ENCODE measurements at places on chromosomes 6 and 20.

GRCh38 chr20:8414586-8415274 is 282.7 kb downstream of the PLCB1 start:
- peaks cover 2% of the 10 kb centered on the region for H3K36me3 ChIP-seq
- H3K27me3 ChIP-seq = no peaks in the 10 kb centered on the region
- no peak overlapping the region for H3K4me3 ChIP-seq
- H3K27ac ChIP-seq = no peak overlapping the region
- H3K4me1 ChIP-seq = peaks cover 5% of the 10 kb centered on the region

DNA sequence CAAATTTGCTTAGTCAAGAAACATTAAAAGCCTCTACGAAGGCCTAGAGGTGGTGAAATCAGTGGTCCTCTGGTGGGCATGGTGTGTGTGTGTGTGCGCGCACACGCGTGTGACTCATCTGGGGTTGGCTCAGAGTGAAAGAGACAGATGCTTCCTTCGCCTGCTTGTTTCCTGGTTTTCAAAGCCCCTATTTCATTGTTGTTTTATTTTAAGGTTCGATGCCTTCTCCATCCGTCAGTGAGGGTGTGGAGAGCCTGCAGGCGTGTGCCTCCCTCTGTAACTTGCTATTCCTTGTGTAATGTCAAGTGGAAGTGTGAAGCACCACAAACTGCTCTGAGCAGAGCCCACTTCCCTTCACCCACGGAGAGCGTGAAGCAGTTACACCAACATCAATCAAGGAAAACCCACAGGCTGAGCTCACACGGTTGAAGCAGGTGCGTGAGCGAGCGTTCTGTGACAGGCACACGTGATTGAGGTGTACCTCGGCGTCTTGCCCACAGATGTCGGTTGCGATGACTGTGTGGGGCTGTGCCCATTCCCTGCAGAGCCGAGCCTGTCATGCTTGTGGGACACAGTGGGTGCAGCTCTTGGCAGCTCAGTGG is 233.9 kb downstream of the PRL start:
- no peaks in the 10 kb centered on the region for H3K36me3 ChIP-seq
- H3K4me1 ChIP-seq = no peaks in the 10 kb centered on the region
- no peak overlapping the region for H3K27ac ChIP-seq
- no peak for DNase-seq
- H3K27me3 ChIP-seq = no peaks in the 10 kb centered on the region

GRCh38 chr6:49003348-49003747 is 459.7 kb downstream of the MMUT start:
- H3K4me1 ChIP-seq = no peaks in the 10 kb centered on the region
- H3K36me3 ChIP-seq = no peaks in the 10 kb centered on the region
- no peak overlapping the region for H3K27ac ChIP-seq
- no peaks in the 10 kb centered on the region for H3K27me3 ChIP-seq

- no peak overlapping the region for H3K27ac ChIP-seq
- H3K4me3 ChIP-seq = peak overlapping the region; percentile 85
- DNase-seq = no peak
- H3K36me3 ChIP-seq = peaks cover 13% of the 10 kb centered on the region
- no peaks in the 10 kb centered on the region for H3K27me3 ChIP-seq
These were observed 3.1 kb downstream of the MAN1A1 start for GRCh38 chr6:119346450-119346849.

DNA sequence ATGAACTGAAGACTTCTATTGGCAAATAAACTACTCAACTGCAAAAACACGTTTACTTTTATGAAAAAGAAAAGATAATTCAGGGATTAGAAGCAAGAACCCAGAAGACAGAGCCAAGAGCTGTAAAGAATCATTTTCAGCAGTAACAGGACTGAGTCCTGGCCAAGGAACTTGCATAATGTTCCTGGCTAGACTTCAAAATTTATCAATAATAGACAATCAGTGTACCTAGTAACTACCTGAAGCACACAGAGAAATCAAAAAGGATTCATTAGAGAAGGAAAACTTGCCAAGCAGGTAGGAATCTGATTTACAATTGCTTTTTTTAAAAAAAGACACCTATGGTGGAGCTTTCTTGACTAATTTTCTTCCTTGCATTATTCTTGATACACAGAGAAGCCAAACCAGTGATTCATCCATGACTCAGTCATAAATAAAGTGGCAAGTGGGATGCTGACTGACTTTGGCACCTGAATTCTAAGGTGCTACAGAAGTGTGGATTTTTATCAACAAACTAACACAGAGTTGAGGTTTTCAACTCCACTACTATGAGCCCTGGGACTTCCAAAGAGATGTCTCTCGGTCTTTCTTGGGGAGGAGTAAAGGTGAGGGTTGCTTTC is 281.3 kb downstream of the BMP7 start:
- H3K27me3 ChIP-seq = peaks cover 15% of the 10 kb centered on the region
- H3K4me3 ChIP-seq = no peak overlapping the region
- no peak overlapping the region for H3K27ac ChIP-seq

DNA sequence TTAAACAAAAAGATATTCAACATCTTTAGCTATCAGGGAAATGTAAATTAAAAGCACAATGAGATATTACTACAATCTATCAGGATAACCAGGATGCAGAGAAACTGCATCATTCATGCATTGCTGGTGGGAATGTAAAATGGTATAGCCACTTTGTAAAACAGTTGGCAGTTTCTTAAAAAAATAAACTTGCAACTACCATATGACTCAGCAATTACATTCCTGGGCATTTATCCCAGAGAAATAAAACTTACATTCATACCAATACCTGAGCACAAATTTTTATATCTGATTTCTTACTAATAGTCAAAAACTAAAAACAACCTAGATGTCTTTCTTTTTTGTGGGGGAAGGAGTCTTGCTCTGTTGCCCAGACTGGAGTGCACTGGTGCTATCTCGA is 190.3 kb upstream of the TAB2 start:
- H3K36me3 ChIP-seq = peaks cover 2% of the 10 kb centered on the region
- DNase-seq = no peak
- H3K27ac ChIP-seq = no peak overlapping the region
- H3K4me3 ChIP-seq = no peak overlapping the region
- peaks cover 24% of the 10 kb centered on the region for H3K4me1 ChIP-seq

GRCh38 chr20:14726591-14726990 is 389.2 kb upstream of the FLRT3 start:
- no peak for DNase-seq
- H3K4me3 ChIP-seq = no peak overlapping the region
- H3K27me3 ChIP-seq = no peaks in the 10 kb centered on the region
- H3K27ac ChIP-seq = no peak overlapping the region

GRCh38 chr6:13932785-13933184 is 8.0 kb downstream of the RNF182 start:
- H3K36me3 ChIP-seq = peaks cover 2% of the 10 kb centered on the region
- H3K27me3 ChIP-seq = peaks cover 42% of the 10 kb centered on the region
- H3K27ac ChIP-seq = no peak overlapping the region

DNA sequence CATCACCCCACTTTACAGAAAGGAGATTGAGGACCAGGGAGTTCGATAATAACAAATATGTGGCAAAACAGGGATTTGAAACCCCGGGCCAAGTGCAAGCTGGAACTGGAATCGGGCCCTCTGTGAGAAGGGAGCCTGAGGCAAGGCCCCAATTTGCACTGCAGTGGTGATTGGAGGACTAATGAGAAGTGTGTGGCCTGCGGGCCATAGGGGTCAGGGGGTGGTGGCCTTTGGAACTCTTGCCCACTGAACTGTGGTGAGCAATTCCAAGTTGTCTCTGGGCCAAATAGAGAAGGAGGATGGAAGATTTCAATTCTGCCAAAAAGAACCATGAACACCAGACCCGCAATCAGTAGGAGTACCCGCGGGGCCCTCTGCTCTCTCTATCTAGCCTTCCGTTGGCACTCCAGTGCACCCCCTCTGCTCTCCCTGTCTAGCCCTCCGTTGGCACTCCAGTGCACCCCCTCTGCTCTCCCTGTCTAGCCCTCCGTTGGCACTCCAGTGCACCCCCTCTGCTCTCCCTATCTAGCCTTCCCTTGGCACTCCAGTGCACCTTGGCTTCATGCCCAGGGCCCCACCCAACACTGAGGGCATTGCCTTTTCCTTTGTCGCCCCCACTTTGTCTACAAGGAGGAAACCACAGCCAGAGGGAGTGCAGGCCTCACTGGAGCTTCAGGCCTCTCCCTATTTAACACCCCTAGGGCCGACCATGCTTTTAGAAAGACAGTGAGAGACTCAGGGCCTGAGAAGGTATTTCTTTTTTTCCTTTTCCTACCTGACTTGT is 6.0 kb upstream of the PTPRA start:
- no peaks in the 10 kb centered on the region for H3K27me3 ChIP-seq
- DNase-seq = no peak
- peaks cover 13% of the 10 kb centered on the region for H3K36me3 ChIP-seq
- peak overlapping the region; percentile 75 for H3K27ac ChIP-seq
- H3K4me1 ChIP-seq = peaks cover 35% of the 10 kb centered on the region

GRCh38 chr6:97702248-97702647 is 419.2 kb upstream of the MMS22L start:
- H3K36me3 ChIP-seq = no peaks in the 10 kb centered on the region
- no peak for DNase-seq
- H3K4me3 ChIP-seq = no peak overlapping the region

- no peak overlapping the region for H3K4me3 ChIP-seq
- H3K27me3 ChIP-seq = peaks cover 26% of the 10 kb centered on the region
- no peak for DNase-seq
- no peaks in the 10 kb centered on the region for H3K36me3 ChIP-seq
These were observed 19.6 kb upstream of the FERMT1 start for GRCh38 chr20:6142348-6142993.

DNA sequence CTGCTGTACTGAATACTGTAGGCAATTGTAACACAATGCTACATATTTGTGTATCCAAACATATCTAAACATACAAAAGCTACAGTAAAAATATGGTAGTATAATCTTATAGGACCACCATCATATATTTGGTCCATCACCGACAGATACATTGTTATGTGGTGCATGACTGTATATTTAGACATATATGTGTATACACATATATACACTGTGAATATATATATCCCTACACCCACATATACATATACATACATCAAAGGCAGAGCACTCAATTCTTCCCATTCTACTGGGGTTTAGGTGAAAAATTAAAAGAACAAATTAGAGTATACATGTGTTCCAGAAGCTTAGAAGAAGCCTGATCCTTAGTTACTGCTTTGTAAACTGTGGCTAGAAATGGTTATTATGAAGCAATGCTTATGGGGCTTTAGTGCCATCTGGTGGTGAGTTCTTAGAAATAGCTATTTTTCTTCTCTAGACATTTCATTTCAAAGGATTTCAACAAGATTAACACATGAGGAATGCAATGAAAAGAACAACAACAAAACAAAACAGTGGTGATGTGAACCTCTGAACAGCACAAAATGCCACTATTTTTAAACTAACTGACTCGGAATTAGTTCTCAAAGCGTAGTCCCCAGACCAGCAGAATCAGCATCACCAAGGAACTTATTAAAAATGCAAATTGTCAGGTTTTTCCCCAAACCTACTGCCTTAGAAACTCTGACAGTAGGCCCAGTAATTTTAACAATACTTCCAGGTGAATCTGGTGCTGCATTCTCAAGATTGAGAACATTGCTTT is 38.0 kb downstream of the PKHD1 start:
- DNase-seq = no peak
- H3K36me3 ChIP-seq = peaks cover 2% of the 10 kb centered on the region
- peaks cover 87% of the 10 kb centered on the region for H3K27me3 ChIP-seq
- no peak overlapping the region for H3K27ac ChIP-seq
- H3K4me3 ChIP-seq = no peak overlapping the region
- H3K4me1 ChIP-seq = no peaks in the 10 kb centered on the region

DNA sequence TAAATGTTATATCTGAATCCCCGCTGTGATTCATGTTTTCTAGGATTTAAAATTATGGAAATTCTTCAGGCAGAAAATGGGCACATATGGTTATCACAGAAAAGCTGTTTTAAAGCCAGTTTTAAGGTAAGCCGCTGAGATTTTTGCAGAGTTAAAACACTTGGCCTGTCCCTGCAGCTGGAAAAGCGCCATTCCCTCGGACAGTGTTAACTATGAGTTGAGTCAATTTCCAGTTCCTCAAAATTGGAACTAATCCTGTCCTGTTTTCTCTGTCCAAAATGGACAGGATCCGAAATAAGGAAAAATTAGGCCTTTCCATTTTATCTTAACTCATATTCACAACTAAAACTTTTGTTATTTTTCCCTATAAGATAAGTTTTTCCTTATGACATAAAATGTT is 225.2 kb downstream of the SAMD5 start:
- H3K4me1 ChIP-seq = no peaks in the 10 kb centered on the region
- H3K4me3 ChIP-seq = no peak overlapping the region
- peaks cover 1% of the 10 kb centered on the region for H3K36me3 ChIP-seq
- DNase-seq = no peak
- H3K27ac ChIP-seq = no peak overlapping the region
- H3K27me3 ChIP-seq = no peaks in the 10 kb centered on the region

DNA sequence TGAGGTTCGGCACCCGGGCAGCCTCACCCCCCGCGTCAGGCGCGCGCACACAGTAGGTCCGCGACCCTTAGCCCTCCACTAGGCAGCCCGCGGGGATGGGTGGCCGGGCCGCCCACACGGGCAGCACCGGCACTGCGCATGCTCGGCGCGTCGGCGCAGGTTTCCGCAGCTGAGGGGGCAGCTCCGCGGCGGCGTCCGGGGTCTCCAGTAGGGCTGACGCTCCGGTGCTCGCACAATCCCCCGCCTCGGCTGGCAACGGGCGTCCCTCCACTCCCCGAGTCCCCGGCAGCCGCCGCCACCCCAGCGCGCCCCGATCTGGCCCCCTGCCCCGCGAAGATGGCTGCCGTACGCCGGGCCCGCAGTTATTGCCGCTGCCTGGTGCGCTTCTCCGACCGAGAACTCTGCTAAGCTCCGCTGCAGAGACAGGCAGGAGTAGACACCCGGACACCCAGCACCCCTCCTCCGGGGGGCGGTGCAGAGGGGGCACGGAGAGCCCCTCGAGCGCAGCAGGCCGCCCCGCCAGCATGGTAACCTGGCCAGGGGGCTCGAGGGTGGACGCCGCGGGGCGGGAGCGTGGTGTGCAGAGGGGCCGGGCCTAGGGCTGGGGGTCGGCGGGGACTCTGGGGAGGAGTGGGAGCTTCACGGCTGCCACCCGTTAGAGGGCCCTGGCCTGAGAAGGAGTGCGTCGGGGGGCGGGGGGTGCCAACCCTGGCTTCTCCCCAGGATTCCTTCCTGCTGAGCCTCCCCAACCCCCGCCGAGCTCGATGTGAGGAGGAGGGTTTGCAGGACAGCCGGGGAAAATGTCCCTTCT is at the start of gene FBXO9:
FBXO9 (plus strand) TSS at position 139 of the 811 bp plus-strand sequence; CDS start at position 525, 386 bp downstream.
- H3K4me3 ChIP-seq = peak within 1 kb of the TSS; percentile 95
- peak within 1 kb of the TSS; percentile 92 for H3K27ac ChIP-seq
- peaks cover 11% of the 10 kb centered on the region for H3K36me3 ChIP-seq
- no peaks in the 10 kb centered on the region for H3K27me3 ChIP-seq
- H3K4me1 ChIP-seq = peaks cover 48% of the 10 kb centered on the region

GRCh38 chr6:160057080-160057479 is 64.5 kb upstream of the SLC22A1 start:
- no peaks in the 10 kb centered on the region for H3K27me3 ChIP-seq
- no peak for DNase-seq
- H3K36me3 ChIP-seq = peaks cover 37% of the 10 kb centered on the region
- peaks cover 20% of the 10 kb centered on the region for H3K4me1 ChIP-seq
- H3K4me3 ChIP-seq = no peak overlapping the region

- H3K27me3 ChIP-seq = no peaks in the 10 kb centered on the region
- no peaks in the 10 kb centered on the region for H3K4me1 ChIP-seq
These were observed 97.4 kb upstream of the SPTLC3 start for GRCh38 chr20:12911372-12911771.

All from central memory CD8-positive, alpha-beta T cell (primary cell).